ENCODE measurements at places on chromosomes 5 and 9.

GRCh38 chr5:135602882-135603721 lies 24.3 kb upstream of the CXCL14 start:
- DNase-seq, result no peak

GRCh38 chr9:123642291-123643278 lies 286.6 kb downstream of the CRB2 start:
- DNase-seq, result no peak

- DNase-seq, result no peak
These were observed 201.0 kb downstream of the IRX2 start for GRCh38 chr5:2550509-2550908.

- DNase-seq, result no peak
These were observed 172.8 kb upstream of the PLCXD3 start for GRCh38 chr5:41683181-41683580.

DNA sequence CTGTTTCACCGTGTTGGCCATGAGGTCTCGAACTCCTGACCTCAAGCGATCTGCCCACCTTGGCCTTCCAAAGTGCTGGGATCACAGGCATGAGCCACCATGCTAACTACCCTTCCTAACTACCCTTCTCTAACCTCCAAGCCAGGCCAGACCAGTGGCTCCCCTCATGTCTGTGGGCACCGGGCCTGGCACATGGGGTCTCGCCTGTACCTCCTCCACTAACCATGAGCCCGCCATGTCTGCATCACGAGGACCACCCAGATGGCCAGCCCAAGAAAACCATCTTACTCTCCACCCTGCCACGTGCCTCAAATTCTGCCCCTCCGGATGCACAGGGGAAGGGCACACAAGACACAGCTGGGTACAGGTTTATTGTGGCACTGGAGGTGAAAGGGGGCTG lies 9.6 kb upstream of the DBN1 start:
- DNase-seq, result no peak

DNA sequence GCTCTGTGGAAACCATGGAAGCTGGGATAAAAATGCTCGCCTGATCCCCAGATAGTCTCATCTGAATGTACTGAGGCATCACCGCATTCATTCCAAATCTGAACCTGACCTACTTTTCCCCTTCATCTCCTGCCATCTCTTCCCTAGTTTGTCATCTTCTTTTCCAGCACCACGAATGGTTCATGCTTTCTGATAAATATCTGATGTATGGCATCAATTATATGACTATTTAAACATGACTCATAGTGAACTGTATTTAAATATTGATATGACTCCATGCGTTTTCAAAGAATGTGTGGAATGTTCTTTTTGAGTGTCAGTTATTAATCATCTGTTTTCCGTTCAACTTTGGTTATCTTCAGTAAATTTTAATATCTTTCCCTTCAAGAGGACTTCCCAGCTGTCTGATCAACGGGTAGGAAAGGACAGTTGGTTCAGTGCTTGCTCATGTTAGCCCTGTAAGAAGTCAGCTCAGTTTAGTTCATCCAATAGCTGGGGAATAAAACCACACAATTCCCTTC lies 21.1 kb downstream of the BASP1 start:
- no peak for DNase-seq

- peak; percentile 69 for DNase-seq
These were observed 205.8 kb upstream of the IER5L start for GRCh38 chr9:129383561-129384490.

DNA sequence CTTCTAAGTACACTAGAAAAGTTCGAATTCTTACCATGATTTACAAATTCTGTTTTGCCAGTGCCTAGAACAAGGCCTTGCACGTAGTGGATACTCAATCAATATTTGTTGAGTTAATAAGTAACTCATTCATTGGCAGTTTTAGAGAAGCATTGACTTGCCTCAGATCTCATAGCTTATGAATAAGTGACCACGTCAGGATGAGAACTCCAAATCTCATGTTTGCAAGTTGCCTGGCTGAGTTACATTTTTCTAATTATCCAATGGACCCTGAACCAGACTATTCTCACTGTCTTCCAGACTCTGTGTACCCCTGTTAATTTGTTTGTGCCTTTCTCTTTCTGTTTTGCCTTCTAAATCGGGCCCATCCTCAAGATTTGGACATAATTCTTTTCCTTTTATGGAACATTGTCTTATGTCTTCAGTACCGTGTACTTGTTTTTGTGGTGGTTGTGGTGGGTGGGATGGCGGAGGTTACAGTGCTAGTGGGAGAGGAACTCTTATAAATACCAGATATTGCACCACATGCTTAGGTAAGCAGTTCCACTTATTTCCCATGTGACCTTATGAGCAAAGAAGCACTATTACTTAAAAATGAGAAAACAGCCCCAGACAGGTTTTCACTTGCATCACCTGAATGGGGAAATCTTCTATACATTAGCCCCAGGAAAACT lies 96.3 kb downstream of the UNC13B start:
- no peak for DNase-seq

DNA sequence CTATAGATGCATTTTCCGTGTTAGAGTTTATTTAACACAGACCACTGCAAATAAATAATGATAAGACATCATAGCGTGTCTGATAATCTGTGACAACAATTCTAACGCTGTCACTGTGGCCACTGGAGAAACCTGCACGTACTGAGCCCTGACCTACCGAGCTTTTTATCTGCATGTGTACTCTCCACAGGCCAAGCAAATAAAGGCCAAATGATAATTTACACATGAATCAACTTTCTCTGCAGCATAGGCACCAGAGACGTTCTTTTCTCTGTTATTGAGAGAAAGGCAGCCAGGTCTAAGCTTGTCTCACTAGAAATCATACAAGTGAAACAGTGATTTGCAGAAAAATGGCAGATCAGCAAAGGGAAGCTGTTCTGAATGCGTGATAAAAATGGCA lies 75.8 kb downstream of the POU5F2 start:
- no peak for DNase-seq

- no peak for DNase-seq
These were observed 16.1 kb upstream of the PRLR start for GRCh38 chr5:35246411-35246810.

DNA sequence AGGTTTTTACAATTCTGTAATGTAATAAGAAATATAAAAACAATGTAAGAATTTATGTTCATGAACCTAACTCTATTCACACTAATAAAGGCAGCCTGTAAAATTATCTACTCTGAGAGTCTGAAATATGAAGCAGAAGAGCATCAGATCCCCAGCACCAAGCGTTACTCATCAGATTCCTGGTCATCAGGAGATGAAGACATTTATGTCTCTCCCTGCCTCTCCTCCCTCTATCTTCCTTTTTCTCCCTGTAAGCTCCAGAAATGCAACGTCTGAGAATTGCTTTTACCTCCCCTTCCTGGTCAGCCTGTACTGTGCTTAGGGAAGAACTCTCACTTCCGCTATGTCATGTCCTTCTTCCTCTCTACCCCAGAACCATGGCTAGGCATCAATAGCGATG lies 114.4 kb upstream of the SLIT3 start:
- no peak for DNase-seq

GRCh38 chr9:99055384-99055783 lies 49.5 kb upstream of the TGFBR1 start:
- DNase-seq, result no peak

GRCh38 chr5:176660860-176661641 lies 13.8 kb downstream of the TSPAN17 start:
- DNase-seq, result peak; percentile 44

- no peak for DNase-seq
These were observed 550 bp downstream of the IFNE start for GRCh38 chr9:21481470-21482056.

- peak; percentile 18 for DNase-seq
These were observed 152.2 kb downstream of the ARHGAP26 start for GRCh38 chr5:142922223-142922952.

GRCh38 chr9:35338561-35339274 lies 151.2 kb upstream of the RUSC2 start:
- DNase-seq, result no peak

DNA sequence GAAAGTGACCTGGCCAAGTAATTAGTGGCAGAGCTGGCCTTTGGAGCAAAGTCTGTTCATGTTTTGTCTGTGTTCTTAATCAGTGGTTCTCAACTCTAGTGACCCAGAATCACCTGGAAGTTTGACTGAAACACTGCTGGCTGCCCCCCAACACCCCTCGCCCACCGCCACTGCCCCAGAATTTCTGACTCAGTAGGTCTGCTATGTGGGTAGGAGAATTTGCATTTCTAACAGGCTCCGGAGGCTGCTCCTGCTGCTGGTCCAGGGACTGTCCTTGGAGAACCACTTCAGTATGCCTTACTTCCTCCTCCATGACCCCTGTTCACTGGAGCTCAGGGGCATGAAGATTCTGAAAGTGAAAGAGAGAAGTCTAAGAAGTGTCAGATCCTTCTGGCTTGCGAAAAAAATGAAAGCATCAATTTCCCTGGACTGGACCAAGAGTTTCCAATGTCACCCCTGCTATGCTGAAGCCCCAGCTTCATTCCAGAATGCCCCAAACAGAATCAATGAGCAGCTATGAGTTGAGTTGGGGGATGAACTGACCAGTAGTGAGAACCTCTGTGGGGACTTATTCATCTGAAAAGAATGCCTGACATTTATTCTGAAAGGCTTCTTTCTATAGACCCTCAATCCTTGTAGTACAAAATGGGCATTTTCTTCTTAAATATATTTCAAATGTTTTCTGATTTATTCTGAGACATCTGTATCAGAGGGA lies 20.8 kb upstream of the COL15A1 start:
- no peak for DNase-seq

DNA sequence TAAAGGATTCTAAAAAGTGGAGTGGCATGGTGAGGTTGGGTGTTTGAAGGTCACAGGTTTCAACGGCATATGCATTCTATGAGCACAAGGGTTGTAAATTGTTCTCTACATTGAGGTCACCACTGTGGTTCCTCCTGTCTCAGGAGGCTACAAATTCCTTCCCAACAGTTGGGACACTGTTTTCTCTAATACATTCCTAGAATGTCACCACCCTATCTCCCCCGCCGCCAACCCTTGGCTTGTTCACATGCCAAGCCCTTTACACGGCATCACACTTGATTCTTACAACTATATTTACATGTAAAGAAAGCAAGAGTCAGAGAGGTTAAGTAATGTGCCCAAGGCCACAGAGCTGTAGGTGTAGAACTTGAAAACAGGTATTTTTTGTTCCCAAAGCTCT lies 315.1 kb downstream of the RAB3C start:
- no peak for DNase-seq

DNA sequence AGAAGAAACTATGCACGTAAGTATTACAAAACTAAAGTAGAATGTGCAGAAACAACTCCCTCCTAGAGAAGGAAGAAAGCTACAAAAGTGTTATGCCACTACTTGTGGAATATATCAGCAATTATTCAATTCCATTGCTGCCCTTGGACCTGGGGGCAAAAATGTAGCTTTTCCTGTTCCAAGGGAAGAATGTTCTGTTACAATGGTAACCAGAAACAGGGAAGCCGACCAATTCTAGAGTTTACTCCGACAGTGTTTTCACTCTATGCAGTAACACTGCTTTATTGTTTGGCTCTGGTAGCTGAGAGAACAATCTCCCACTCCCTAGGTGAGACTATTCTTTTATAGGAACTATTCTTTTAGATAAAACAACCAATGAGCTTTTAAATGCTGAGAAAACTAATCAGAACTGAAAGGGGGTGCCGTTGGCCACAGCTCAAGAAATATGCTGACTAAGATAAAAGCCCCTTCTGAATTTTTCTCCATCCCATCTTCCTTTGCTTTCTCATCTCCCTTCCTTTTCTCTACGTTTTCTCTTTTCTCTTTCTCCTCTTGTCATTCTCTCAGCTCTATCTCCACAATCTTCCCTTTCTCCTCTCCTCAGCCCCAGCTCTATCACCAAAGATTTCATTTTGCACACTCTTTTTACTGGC lies 54.1 kb downstream of the SLC1A3 start:
- DNase-seq, result no peak

DNA sequence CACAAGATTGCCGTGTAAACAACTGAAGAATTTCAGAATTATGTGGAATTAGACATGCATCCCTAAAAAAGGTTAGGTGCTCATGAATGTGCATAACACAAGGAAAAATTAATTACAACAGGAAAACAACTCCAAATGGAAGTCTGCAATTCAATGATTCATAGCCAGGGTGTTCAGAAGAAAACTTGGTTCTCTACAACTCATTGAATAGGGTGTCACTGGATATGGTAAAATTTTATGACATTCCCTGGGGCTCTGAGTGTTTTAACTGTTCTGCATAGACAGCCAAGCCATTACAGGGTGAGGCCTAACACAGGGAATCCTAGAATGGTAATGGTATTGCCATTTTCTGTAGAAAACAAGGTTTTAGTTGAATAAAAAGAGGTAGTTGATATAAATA lies 24.4 kb upstream of the ZSWIM6 start:
- no peak for DNase-seq

DNA sequence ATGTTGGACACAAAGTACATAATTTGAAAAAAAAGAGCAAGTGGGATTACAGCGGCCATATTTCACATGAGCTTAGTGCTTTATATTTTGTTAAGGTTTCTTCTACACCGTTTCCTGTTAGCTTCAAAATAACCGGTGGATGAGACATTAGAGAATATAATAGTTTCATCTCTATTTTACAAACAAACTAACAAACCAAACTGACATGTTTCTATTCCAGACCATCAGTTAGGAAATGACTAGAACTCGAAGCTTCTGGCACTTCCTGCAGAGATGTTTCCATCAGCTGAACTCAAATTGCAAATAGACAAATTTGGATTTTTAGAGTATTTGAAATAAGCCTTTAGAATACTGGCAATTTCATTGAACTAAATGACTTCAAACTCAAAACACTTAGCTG lies 86.5 kb downstream of the MTRR start:
- DNase-seq, result no peak

- no peak for DNase-seq
These were observed 77.5 kb upstream of the SYK start for GRCh38 chr9:90724112-90724511.

DNA sequence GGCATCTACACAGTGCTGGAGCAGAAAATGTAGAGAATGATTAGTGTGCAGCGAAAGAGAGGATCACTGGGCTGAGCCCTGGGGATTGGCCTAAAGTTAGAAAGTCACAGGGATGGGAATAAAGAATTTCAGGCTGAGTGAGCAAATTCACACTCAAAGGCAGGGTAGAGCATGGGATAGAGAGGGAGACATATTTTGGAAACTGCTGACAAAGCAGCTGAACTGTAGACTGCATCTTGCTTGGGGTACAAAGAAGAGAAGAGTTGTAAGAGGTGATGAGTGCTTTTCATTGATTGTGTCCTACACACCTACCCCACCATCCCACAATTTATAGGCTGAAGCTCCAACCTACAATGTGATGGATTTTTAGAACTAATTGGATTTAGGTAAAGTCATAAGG lies 677.8 kb downstream of the TAF11L14 start:
- DNase-seq, result no peak

- no peak for DNase-seq
These were observed 26.0 kb downstream of the RLN2 start for GRCh38 chr9:5278486-5278885.

DNA sequence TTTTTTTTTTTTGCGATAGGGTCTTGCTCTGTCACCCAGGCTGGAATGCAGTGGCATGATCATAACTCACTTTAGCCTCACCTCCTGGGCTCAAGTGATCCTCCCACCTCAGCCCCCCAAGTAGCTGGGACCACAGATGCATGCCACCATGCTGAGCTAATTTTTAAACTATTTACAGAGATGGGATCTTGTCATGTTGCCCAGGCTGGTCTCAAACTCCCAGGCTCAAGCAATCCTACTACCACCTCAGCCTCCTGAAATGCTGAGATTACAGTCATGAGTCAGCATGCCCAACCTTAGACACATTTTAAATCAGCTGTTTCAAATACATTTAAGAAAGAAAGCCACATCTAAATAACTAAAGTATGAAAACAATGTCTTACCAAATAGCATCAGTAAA lies 439.0 kb downstream of the EBF1 start:
- DNase-seq, result no peak

All from CMK (cell line).